ENCODE measurements at places on chromosomes 7 and 10.

- DNase-seq = no peak
Measured at GRCh38 chr10:31604096-31604495, 285.1 kb downstream of the ZEB1 start.

- no peak for DNase-seq
Measured at GRCh38 chr7:154598864-154599263, 404.1 kb downstream of the PAXIP1 start.

GRCh38 chr7:17234030-17234397 is 64.4 kb upstream of the AHR start:
- DNase-seq = peak; percentile 45

DNA sequence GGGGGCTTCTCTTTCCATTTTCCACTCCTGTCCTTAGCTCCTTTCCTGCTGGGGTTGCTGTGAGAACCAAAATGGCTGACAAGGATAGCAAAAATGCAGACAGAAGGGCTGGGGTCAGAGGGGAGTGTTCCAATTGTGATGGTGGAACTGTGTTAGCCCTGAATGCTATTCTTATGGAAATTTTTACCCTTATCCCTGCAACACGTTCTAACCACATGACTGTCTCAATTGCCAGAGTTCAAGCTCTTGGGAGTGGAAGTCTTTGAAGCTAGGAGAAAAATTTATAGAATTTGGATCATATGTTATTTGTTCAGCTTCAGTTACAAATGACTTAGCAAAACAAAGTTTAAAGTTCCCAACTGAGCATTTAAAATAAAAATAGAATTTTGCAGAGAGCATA is 134.1 kb downstream of the ADCYAP1R1 start:
- DNase-seq = no peak

DNA sequence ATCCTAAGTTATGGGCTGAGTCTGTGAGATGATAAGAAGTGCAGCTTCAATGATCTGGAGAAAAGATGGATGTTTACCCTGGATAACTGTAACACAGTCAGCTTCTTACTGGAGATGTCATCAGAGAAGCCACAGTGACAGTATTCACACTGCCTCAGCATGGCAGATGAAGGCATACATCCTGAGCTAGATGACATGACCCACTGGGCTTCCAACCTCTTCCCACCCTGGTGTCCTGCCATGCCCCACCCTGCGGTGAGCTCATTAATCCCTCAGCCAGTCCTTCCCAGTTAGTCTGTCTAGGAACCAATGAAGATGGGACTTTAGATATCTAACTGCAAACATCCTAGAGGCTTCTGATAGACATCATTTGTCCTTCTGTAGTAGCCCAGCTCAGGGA is 213.8 kb downstream of the TAX1BP1 start:
- no peak for DNase-seq

GRCh38 chr10:86391986-86392722 is 25.6 kb upstream of the GRID1 start:
- no peak for DNase-seq
